ENCODE measurements at places on chromosomes 2 and 18. TPM values are rescaled to one million over a fixed set of nuclear protein-coding genes. Genes with fewer than 3 reads are reported as not detected.

GRCh38 chr2:42072349-42073118 is 24.7 kb downstream of the PKDCC start:
- peak; percentile 38 for DNase-seq
- H3K27me3 ChIP-seq = no peaks in the 10 kb centered on the region
- peaks cover 15% of the 10 kb centered on the region for H3K4me1 ChIP-seq
- H3K27ac ChIP-seq = peak overlapping the region; percentile 43
- H3K36me3 ChIP-seq = no peaks in the 10 kb centered on the region

- H3K36me3 ChIP-seq = no peaks in the 10 kb centered on the region
- H3K27ac ChIP-seq = no peak overlapping the region
- DNase-seq = no peak
Measured at GRCh38 chr2:20516646-20517341, 69.9 kb downstream of the RHOB start.

DNA sequence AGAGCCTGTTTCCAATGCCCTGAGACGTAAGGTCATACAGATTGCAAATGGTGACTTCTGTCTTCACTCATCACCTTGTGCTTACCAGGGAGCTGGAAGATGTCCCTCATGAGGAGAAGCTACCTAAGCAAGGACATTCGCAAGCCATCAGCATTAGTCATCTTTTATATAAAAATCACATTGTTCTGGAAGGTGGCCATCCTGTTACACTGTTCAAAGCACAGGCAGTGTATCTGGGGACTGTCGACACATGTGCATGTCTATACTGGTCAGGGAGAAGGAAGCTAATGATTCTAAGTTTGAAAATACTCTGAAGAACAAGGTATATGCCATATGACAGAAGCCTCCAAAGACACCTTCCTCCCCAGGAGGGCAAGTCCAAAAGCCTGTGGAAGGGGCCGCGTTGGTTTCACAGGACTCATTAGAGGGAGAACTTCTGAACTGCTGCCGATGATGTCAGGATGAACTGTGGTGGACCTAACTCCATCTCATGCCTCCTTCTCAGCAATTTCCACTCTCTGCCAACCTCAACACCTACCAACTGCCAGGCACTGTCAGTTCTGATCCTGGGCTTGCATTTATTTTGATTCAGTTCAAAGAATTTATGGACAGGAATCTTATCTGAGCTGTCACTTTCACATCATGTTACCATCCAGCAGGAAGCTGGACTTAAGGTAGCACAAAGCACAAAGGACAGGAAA is 39.4 kb downstream of the DNER start:
- no peaks in the 10 kb centered on the region for H3K4me1 ChIP-seq
- H3K4me3 ChIP-seq = no peak overlapping the region
- no peak for DNase-seq
- no peak overlapping the region for H3K27ac ChIP-seq
- H3K27me3 ChIP-seq = peaks cover 28% of the 10 kb centered on the region
- H3K36me3 ChIP-seq = no peaks in the 10 kb centered on the region

MAP3K2 gene
- total RNA-seq = 52.5 TPM
